ENCODE measurements at places on chromosomes 11 and 22.

DNA sequence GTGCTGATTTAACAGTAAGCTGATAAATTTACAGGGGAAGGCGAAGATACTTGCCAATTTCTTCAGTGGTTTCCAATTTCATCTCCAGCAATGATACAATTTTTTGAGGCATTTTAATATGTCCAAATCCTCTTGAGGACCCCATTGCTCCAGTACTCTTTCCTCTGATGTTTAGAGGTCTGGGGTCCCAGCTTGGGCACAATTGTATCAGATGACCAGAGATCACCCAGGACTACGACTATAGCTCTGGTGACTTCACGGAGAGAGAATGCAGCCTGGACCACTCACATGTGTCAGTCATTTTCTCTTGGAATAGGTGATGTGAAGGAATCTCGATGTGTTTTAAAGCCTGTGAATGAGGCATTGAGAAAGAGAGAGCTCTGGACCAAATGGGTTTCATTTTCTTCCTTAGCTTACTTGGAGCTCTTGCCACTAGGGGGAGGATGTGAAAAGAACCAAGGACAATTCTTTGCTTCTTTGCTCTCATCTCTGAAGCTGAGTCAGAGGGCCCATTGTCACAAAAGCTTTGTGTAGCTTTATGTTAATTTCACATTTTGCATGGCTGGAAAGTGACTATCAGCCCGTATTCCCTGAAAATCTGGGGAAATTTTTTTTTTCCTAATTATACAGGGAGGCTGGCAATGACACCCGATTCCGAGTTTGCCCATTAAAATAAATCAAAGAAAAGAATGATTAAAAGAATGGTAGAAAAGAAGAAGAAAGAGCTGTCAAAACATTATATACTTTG lies 6.7 kb upstream of the CCDC90B start:
- DNase-seq = peak; percentile 56

- no peak for DNase-seq
Observed at GRCh38 chr11:6554828-6555706, 48.3 kb downstream of the RRP8 start.

- no peak for DNase-seq
Observed at GRCh38 chr11:12961615-12962014, 47.5 kb upstream of the RASSF10 start.

GRCh38 chr22:41526830-41527799 lies 17.2 kb downstream of the POLR3H start:
- DNase-seq = peak; percentile 60

GRCh38 chr22:49308300-49308699 lies 519.4 kb downstream of the BRD1 start:
- no peak for DNase-seq

DNA sequence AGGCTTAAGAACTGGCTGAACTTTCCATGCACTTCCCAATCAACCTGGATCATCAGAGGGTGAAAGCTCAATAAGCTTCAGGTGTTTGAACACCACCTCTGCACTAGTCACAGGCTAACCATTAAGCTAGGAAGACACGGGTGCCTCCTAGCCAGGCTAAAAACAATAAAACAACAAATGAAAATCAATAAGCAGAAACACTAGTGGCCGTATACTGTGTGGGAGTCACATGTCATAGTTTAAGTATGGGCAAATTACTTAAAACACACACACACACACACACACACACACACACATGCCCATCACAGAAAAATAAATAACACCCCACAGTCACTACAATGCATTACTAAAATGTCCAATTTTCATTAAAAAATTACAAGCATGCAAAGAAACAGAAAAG lies 85.2 kb downstream of the APOL5 start:
- no peak for DNase-seq

GRCh38 chr11:66868726-66869566 lies 12.1 kb downstream of the LRFN4 start:
- peak; percentile 51 for DNase-seq

DNA sequence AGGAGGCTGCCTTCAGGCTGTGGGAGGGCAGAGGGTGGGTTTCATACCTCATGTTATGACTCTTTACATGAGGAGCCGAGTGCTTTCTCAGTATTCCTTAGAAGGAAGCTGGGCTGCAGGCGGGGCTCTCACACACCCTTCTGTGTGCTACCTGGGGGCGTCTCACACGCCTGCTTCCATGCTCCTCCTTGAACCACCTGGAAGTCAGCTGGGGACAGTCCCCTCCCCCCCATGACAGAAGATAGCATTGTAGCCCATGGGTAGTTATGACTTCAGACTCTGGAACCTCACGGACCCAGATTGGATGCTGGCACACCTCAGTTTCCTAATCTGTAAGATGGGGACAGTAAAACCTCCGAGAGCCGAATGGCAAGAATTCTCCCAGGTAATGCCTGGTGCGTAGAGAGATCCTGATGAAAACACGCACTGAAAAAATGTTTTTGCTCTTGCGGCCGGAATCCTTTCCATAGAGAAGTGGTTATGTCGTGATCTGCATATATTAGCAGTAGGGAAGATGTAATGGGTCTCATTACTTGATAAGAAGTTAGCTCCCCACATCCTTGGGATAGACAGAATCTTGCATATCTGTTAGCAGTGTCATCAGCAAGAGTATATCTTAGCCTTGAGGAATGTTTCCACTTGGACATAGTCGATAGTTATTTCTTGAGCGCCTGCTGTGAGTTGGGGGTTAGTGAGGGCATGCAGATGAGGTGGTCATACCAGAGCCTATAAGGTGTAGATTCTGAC lies 4.9 kb downstream of the DAGLA start:
- no peak for DNase-seq

DNA sequence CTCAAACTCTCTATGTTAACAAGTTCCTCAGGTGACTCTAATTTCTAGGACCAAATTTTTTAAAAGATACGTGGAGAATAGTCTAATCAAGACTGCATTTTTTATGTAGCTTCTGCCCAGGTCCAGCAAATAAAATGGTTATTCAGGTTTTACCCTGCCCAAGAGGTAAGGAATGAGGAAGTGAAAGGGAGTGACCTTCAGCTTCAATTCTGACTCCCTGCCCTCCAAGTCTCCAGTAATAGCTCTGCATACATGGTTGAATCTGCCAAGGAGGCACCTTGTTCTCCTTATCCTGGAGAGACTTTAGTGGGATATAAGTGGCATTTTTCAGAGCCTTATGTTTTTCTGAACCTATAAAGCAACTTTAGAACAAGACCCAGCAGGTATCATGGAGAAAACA lies 15.5 kb downstream of the MUC15 start:
- no peak for DNase-seq

GRCh38 chr22:46479046-46479445 lies 58.4 kb downstream of the CELSR1 start:
- no peak for DNase-seq

GRCh38 chr11:2652333-2653197 lies 47.2 kb downstream of the KCNQ1OT1 start:
- no peak for DNase-seq

GRCh38 chr22:46043816-46044620 lies 67.1 kb upstream of the WNT7B start:
- no peak for DNase-seq

GRCh38 chr11:64005691-64006090 lies 19.5 kb downstream of the OTUB1 start:
- DNase-seq = no peak

DNA sequence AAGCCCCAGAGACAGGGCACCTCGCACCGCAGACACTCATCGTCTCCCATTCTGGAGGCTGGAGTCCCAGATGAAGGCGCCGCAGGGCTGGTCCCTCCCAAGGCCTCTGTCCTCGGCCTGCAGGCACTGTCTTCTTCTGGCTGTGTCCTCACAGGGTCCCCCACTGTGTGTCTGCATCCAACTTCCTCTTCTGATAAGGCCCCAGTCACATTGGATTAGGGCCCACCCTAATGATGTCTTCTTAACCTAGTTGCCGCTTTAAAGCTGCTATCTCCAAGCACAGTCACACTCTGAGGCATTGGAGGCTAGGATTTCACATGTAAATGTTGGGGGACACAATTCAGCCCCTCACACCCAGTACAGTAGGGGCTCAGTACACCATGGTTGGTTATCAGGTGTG lies 48.9 kb downstream of the DHCR7 start:
- DNase-seq = no peak

- no peak for DNase-seq
Observed at GRCh38 chr11:114061048-114061680, 1.7 kb downstream of the ZBTB16 start.

GRCh38 chr11:11839718-11840117 lies 2.1 kb upstream of the USP47 start:
- no peak for DNase-seq

GRCh38 chr11:125084761-125085231 lies 21.7 kb downstream of the SLC37A2 start:
- no peak for DNase-seq

- peak; percentile 18 for DNase-seq
Observed at GRCh38 chr22:31526270-31526669, 29.9 kb downstream of the SFI1 start.

GRCh38 chr11:95229199-95229992 lies 1.6 kb downstream of the SESN3 start:
- DNase-seq = no peak

DNA sequence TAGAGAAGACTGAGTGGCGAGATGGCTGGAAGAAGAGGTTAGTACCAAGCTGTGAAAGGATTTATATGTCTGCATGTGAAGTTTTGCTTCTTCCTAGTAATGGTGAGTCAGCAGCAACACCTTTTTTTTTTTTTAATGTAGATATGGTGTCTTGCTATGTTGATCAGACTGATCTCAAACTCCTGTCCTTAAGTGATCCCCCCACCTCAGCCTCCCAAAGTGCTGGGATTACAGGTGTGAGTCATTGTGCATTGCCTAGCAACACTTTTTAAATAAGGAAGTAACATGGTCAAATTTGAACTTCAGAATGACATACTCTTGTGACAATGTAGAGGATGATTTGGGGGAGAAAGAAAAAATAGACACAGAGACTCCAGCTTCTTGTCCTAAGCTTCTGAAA lies 6.5 kb upstream of the CSTPP1 start:
- DNase-seq = no peak

GRCh38 chr22:25331050-25331449 lies 111.6 kb downstream of the CRYBB2 start:
- no peak for DNase-seq

GRCh38 chr11:86978247-86978646 lies 23.1 kb upstream of the FZD4 start:
- DNase-seq = no peak

GRCh38 chr11:70027451-70027850 lies 50.7 kb upstream of the ANO1 start:
- no peak for DNase-seq

GRCh38 chr11:124865902-124866851 lies 945 bp downstream of the ROBO3 start:
- DNase-seq = peak; percentile 40

DNA sequence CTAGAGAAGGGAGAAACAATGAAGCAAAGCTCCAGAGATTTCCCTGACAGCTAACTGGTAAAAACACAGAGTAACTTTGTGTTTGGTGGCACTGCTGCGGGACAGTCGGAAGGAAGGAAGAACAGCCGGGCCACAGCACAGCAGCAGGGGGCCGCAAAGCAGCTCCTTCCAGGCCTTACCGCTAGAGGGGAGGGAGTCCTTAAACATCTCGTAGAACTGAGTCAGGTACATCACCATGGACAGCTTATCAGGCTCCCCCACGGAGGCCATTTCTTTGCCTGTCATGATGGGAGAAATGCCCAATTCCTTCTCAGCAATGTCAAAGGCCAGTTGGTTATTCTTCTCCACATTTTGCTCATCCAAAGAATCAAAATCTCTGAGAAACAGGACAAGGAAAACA lies 114.6 kb upstream of the BID start:
- no peak for DNase-seq

DNA sequence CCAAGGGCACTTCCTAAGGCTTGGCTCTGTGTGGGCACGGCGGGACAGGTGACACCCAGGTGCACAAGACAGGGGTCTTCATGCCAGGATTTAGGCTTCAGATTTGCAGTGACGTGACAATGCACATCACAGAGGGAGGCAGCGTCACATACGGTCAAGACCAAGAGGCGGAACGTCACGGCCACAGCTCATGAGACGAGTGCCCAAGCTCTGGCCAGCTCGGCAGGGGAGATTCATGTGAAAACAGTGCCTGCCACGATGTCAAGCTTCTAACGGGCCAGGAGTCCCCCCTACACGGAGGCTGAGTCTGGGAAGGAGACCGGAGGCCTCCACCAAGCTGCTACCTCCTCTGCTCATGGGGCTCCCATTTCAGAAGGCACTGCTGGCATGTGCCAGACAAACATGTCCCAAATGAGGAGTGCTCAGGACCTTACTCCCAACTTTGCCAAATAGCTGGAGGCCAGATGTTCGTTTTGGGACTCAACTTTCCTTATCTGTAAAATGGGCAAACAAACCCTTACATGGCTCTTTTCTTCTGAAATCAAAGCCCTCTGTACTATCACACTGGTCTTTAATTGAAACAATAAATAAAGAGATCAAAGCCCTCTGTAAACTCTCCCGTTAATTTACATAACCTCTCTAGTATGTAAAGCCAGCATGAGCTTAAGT lies 16.6 kb downstream of the VPS37C start:
- DNase-seq = no peak

GRCh38 chr11:46916286-46917108 lies 1.9 kb downstream of the LRP4 start:
- DNase-seq = no peak

GRCh38 chr11:64028398-64029115 lies 7.2 kb upstream of the FLRT1 start:
- no peak for DNase-seq

DNA sequence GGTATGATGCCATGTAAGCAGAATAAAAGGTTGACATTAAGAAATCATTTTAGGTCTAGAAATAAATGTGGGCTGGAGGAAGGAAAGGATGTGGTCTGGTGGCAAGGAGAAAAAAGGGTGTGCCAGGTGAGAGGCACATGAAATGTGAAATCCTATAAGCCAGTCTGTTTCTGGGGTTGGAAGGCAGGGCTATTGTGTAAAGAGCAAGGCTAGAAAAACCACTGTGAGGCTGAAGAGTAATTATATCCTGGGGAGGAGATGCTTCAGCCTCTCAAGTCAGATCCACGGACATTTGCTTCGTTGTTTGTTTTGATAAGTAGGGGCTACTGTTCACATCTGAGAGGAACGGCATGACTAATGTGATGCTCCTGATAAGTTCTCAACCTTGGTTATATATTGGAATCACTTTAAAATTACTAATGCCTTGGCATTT lies 77.5 kb upstream of the CTSC start:
- no peak for DNase-seq

DNA sequence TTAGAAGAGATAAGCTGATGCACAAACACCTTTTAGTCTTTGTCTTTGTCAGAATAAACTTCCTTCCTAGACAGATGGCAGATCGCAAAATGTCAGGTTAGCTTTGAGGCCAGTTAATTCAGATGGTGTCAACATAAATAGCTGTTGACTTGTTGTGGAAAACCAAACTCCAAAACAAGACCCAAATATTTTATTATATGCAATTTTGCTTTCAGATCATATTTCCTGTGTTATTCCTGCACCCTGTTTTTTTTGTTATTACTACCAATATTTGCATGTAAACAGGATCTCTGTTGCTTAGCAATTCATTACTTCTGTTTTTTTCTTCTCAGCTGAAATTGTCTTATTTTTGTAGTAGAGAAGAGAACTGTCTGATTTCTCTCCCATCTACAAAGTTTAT lies 316.0 kb downstream of the ETS1 start:
- DNase-seq = no peak

- no peak for DNase-seq
Observed at GRCh38 chr11:65132238-65132987, 1.9 kb downstream of the SYVN1 start.
